Dermis microvascular lymphatic vessel endothelial cell (primary cell): ENCODE measurements at places on chromosomes 3 and 15.

- DNase-seq: no peak
These were observed 122.6 kb downstream of the EPHB1 start for GRCh38 chr3:134917631-134918030.

DNA sequence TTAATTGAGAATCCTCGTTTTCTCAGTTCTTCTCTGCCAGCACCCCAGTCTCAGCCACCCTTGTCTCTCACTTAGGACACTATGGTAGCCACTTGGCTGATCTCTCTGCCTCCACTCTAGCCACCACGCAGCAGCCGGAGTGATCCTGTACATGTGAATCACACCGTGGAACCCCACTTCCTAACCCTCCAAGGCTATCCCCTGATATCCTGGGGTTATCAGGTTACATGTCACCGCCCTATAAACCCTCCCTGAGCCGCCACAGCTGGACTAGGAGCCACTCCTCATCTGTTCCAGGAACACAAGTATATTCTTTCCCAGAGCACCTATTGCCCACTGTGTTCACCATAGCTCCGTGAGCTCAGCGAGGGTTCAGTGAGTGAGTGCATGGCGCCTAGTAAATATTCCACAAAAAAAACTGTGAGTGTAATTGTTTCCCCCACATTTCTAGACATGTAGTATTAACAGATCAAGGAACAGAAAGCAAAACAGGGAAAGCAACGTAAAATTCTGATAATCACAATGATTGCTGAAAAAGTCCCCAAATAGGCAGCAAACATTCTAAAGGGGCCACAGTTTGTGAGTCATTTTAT, 661 bp upstream of the PARP14 start:
- DNase-seq: no peak

GRCh38 chr3:179794355-179794754, 141.5 kb downstream of the USP13 start:
- no peak for DNase-seq

DNA sequence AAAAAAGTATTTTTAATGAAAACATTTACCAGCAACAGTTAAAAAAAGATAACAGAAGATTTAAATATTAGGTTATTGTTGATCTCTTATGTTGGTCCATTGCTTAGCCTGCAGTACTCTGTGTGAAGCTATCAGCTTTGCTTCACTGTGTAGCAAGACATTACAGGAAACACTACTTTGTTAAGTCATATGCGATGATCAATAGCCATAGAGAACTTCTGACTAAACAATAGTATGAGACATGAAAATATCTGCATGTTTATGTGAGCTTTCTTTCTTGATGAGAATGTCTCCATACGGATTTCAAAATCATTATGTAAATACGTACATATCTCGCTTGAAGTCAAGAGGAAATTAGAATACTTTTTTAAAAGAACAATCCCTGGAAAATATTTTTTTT, 27.0 kb upstream of the CAPN3 start:
- peak; percentile 28 for DNase-seq

- DNase-seq: no peak
These were observed 281.7 kb downstream of the ROBO2 start for GRCh38 chr3:77321646-77322045.
